ENCODE measurements at places on chromosomes 1 and 21. TPM values are rescaled to one million over a fixed set of nuclear protein-coding genes. Genes with fewer than 3 reads are reported as not detected.

The SLC26A9 gene
- total RNA-seq, result 34.0 TPM

The GNAT2 gene
- not detected for total RNA-seq

The CRNN gene
- total RNA-seq, result not detected

The KCNE2 gene
- not detected for total RNA-seq

The DONSON gene
- 7.6 TPM for total RNA-seq

The ERRFI1 gene
- total RNA-seq, result 10.2 TPM

The OR2T29 gene
- total RNA-seq, result not detected

The PLA2G2C gene
- total RNA-seq, result not detected

The FCRL5 gene
- 0.17 TPM for total RNA-seq

The NIPAL3 gene
- total RNA-seq, result 34.6 TPM

DNA sequence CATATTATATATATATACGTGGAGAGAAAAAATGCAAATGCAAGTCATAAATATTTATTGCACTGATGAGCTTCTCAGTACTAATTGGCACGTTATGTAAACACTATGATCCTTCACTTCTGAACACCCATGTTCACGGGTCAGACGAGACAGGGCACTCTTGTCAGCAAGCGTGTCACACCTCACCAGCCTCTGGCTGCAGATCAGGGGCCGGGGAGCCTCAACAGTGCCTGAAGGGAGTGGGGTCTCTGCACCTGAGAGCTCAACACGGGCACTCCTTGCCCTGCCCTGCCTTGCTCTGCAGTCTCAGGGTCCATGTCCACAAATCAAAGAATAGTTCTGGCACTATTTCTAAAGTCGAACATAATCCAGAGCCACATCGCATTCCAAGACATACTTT lies 409 bp upstream of the HIVEP3 start:
- DNase-seq, result no peak

DNA sequence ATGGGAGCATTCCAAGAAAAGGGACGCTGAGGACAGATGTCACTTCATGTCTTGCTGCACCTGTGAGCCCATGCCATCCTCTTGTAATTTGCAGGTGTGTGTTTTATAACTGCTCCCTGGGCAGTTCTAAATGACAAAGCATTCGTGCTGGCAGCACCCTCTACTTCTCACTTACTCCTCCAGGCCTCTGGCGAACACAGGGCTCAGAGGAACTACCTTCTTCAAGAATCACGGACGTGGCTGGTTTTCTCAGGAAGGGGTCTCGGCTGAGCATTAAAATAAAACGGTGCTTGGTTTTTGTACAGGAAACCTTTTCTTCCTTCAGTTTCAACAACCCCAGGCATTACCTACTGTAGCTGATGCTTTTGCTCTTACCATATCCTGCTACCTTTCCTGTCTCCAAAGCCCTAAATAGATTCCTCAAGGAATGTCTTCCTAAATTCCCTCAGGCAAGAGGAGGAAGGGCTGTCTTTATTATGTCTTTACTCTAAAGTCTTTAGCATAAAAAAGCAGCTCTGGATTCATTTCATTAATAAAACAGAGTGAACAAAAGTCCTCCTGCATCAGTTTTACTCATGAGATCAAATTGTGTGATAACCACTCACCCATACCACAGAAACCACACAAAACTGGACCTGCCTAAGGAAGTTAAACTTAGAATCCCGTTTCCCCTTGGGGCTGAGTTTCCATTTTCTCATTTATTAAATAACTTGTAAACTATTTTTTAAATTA lies 79.0 kb upstream of the MAP10 start:
- no peak for DNase-seq

DNA sequence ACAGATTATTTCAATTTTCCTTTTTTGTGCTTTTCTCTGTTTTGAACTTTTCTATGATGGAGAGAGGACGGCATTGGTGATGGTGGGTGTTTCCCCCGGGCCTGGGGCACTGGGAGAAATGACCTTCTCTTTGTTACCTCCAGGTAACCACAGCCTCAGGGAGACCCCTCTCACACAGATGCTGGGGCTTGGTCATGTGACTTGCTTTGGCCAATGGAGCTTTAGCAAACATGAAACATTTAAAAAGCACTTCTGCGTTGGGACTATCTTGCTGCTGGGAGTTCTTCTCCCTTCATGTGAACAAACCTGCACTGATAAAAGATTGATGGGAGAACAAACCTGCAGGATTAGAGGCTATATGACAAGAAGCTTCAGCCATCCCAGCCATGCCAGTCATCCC lies 122.9 kb downstream of the NGF start:
- DNase-seq, result no peak

GRCh38 chr1:61956016-61956645 lies 213.9 kb downstream of the PATJ start:
- no peak for DNase-seq

GRCh38 chr1:205284420-205285144 lies 37.0 kb downstream of the NUAK2 start:
- DNase-seq, result peak; percentile 79

DNA sequence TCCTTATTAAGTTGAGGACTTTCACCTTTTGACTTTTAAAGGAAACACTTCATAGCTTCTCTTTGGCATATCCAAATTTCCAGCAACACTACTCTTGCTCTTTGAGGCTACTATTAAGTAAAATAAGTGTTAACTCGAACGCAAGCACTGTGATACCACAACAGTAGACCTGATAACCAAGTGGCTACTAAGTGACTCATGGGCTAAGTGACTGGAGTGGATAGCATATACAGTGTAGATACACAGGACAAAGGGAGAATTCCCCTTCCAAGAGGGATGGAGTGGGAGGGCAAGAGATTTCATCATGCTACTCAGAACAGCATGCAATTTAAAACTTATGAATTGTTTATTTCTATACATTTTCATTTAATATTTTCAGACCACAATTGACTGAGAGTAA lies 9.8 kb upstream of the KCNA3 start:
- no peak for DNase-seq

GRCh38 chr1:101356604-101357443 lies 120.0 kb downstream of the S1PR1 start:
- no peak for DNase-seq

DNA sequence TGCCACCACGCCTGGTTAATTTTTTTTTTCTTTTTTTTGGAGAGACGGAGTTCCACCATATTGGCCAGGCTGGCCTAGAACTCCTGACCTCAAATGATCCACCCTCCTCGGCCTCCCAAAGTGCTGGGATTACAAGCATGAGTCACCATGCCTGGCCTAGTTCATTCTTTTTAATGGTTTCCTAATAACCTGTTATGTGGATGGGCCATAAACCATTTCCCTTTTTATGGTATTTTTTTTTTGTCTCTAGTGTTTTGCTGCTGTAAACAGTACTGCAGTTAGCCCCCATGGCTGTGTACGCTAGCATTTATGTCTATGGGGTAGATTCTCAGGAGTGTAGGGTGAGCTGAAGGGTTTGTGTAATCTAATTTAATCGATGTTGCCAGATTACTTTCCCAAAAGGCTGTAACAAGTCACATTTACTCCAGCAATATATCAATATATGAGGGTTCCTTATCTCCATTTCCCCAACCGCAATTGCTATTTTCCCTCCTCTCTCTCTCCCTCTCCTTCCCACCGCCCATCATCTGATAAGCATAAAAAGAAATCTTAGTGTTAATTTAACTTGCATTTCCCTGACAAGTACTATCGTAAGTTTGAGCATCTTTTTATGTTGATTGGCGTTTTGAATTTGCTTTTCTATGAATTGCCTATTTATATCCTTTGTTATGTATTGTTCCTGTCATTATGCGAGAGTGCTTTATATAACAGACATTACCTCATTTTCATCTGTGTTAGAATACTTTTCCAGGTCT lies 28.7 kb downstream of the RCSD1 start:
- DNase-seq, result no peak

GRCh38 chr1:6116137-6116536 lies 64.0 kb downstream of the CHD5 start:
- no peak for DNase-seq

GRCh38 chr21:42586406-42586805 lies 67.0 kb upstream of the PDE9A start:
- DNase-seq, result no peak

DNA sequence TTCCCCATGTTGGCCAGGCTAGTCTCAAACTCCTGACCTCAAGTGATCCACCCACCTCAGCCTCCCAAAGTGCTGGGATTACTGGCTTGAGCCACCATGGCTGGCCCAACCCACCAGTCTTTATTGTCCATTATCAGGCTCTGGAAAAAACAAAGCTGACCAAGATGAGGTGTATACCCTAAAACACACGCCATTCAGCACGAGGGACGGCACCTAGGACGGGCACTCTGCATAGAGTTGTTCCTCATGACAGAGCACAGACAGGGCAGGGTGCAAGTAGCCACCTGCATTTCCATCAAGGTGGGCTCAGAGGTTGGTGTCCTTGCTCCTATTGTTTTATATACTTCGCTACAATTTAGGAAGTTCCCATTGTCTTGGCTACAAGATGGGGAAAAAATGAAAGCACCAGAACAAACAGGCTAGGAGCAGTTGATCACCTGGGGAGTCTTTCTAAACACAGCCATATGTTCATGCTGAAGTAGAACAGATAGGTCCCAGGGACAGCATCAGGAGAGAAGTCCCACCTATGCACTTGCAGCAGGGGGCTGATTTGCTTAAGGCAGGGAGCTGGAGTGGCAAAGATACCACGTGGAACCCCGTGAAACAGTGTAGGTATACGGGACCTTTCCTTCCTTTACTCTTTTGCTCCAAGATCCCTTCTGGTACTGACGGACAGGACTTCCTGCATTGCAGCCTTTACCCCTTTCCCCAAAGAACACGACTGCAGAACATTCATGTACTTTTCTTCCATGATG lies 4.5 kb downstream of the KRTCAP2 start:
- no peak for DNase-seq

DNA sequence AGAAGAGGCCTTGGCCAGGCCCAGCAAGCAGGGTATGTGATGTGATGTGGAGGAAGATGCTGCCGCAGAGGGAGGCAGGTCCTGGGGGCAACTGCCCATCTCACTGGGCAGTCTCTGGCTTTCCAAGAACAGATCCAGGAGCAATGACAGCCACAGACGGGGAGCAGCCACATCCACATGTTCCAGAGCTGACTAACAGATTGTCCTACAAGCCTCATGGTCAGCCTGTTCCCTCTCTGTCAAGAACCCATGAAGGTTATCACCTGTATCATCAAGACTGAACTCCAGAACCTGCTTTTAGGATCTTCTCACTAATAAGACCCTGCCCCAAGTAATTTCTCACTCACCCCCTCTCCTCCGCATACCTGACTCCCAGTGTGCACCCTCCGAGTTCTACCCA lies 187.8 kb downstream of the RUNX1 start:
- DNase-seq, result no peak

GRCh38 chr1:7159116-7159781 lies 374.0 kb downstream of the CAMTA1 start:
- no peak for DNase-seq

DNA sequence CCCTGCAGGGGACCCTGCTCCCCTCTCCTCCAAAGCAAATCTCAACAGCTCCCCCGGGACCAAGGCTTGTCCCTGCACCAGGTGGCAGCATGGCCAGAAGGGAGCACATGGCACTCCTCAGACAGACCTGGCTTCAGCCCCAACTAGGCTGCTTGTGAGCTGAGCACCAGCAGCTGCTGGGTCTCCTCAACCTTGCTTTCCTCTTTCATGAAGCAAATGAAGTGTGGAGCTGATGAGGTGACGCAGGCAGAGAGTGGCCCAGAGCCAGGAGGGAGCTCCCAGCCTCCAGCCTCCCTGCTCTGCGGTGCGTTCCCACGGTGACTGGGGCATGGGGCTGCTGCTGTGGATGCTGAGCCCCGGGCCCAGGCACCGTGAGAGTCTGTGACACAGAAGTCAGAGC lies 34.0 kb downstream of the MEGF6 start:
- no peak for DNase-seq

DNA sequence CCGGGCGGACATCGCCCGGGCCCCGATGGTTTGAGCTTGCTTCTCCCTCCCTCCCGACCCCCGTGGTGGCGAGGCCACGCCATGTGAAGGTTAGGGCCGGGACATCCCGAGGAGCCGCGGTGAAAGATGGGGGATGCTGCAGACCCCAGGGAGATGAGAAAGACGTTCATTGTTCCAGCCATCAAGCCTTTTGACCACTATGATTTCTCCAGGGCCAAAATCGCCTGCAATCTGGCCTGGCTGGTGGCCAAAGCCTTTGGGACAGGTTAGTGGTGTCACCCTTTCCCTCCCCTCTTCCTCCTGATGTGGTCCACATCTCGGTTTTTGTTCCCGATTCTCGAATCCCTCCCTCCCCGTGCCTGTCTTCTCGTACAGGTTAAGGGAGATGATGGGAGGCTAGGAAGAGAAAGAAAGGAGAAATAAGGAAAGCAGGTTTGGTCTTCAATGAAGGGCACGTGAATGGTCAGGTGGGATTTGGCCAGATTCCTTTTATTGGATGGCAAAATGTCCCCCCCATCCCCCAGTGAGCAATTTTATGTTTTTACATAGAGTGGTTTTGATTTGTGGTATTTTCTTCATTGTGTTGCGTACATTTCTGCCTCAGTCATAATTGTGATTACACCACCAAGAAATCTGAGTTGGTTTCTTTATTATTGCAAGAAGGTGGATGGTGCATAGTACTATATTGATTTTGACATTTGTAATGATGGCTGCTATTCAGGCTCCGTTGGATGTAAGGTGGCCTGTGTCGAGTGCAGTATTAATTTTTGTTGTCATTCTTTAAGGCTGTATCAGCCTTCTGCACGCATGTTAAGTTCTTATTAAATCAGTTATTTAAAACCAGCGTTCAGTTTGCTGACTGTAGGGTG lies 1.2 kb downstream of the CAMSAP2 start:
- peak; percentile 63 for DNase-seq

DNA sequence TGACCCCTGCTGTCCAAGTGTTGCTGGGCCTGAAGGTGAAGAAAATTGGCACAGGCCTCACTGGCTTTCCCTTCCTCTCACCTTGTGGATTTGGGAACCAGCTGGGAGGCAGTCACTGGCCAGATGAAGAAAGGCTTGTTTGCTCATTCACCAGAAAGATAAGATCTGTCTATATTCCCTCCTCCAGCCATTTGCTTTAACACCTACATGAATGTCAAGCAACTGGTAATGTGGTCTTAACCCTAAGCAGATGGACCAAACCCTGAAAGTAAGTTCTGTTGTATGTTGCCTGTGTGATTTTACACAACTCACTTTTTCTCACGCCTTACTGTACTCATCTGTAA lies 10.3 kb upstream of the SRRM1 start:
- no peak for DNase-seq

- DNase-seq, result no peak
Observed at GRCh38 chr1:74083128-74083527, 114.8 kb downstream of the LRRIQ3 start.

DNA sequence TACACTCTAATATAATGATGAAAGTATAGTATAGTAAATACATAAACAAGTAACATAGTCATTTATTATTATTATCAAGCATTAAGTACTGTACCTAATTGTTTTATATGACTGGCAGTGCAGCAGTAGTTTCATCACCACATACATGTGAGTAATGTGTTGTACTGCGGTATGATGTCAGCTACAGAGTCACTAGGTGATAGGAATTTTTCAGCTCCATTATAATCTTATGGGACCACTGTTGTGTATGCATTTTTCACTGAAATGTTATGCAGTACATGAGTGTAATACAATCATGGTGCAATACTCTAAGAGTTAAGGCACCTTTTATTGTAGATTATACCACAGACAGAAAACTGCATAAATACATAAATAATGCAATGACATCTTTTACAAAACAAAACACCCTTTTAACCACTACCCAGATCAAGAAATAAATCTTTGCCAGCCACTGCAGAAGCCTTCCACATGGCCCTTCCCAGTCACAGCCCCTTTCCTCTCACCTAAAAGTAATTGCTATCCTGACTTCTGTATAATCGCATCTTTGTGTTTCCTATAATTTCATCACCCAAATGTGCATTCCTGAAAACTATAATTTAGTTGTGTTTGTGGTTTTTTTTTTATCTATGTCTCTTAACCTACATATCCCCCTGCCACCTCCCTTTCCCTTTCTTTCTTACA lies 16.3 kb downstream of the ABCD3 start:
- DNase-seq, result no peak

GRCh38 chr1:150138044-150138443 lies 11.7 kb upstream of the PLEKHO1 start:
- no peak for DNase-seq
